Posterior cingulate gyrus (tissue), 11 donors: ENCODE measurements at places on chromosomes 3 and 15.

- no peak for DNase-seq
Measured at GRCh38 chr15:64127521-64128270, 23.8 kb upstream of the SNX22 start.

DNA sequence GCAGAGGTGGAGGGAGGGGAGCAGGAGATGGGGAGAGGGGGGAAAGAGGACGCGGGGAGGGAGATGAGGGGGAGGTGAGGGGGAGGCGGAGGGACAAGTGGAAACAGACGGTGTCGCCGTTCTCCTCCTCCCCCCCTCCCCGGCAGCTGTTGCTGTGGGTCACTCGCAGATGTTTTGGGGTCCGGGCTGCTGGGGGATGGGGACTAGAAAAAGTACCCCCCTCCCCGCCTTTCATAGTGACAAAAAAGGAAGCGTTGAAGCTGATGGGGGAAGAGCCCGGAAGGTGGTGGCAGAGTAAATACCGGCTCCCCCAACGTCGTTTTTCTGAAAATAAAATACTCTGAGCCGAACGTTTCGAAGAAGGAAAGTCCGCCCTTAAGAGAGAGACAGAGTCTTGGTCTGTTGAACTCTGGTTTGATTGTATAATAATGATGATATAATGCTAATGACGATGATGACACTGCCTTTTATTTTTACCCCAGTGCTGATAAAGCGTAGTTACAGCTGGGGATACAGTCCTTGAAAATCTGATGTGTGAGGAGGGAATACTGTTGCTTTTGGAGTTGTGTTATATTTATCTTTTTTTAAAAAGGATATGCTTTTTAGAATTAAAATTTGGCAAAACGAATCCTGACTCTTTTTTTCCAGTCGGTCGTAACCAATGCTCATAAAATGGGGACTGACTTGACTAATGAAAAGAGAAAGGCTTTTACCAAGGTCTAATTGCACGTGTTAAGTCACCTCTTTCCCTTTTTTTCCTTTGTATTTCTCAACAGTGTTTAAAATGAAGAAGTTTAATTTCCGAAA is 993 bp downstream of the STXBP5L start:
- DNase-seq = no peak

DNA sequence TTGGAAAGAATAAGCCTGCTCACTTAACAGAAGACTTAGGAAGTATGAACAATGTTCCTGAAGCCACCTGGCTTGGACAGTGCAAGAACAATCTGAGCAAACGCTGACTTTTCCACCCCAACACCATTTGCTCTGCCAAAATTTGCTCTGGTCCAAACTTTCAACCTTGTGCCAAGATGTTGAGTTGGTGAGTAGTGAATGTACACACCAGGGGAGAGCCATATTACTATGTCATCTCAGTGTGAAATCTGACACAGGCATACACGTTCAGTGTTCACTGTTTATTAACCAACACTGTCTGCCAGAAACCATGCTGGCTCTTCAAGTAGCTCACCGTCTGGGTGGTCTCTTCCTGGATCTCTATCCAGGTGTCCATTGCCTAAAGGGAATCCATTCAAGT is 152.9 kb upstream of the LPP start:
- DNase-seq = no peak

DNA sequence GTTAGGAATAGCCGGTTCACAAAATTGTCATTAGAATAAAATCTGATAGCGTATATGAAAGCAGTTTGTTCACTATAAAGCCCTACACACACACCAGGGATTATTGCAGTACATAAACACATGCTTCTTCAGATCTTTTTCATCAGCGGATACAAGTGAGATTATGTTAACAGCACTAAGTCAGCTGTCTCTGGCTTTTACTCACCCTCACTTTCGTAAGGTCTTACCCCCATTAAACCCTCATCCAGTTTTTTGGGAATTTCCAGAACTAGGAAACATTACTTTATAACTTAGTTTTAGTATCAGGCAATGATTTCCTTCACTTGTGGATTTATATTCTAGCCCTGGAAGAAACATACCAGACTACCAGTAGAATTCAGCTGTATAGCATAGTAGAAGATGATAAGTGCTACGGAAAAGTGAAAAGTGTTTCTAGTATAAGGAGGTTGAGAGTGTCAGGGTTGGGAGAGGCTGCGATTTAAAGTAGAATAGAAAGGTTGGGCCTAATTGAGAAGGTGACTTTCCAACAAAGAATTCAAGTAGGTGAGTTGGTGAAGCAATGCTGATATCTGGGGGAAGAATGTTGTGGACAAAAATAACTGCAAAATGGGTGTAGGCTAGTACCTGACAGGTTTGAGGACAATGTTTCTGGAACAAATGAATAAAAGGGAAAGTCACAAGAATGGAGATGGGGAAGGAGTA is 22.7 kb downstream of the TMEM207 start:
- DNase-seq = no peak

GRCh38 chr3:74067296-74067695 is 442.6 kb upstream of the PDZRN3 start:
- DNase-seq = no peak

- DNase-seq = no peak
Measured at GRCh38 chr15:59696332-59696731, 7.2 kb upstream of the BNIP2 start.

GRCh38 chr3:35486295-35486694 is 153.0 kb upstream of the ARPP21 start:
- DNase-seq = no peak

DNA sequence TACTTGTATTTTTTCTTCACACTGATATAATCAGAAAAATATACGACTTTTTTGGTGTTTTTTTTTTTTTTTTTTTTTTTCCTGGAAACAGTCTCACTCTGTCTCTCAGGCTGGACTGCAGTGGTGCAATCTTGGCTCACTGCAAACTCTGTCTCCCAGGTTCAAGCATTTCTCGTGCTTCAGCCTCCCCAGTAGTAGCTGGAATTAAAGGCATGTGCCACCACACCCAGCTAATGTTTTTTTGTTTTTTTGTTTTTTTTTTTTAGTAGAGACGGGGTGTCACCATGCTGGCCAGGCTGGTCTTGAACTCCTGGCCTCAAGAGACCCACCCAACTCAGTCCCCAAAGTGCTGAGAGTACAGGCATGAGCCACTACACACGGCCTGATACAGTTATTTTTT is 20.8 kb upstream of the DNAAF4 start:
- DNase-seq = no peak

DNA sequence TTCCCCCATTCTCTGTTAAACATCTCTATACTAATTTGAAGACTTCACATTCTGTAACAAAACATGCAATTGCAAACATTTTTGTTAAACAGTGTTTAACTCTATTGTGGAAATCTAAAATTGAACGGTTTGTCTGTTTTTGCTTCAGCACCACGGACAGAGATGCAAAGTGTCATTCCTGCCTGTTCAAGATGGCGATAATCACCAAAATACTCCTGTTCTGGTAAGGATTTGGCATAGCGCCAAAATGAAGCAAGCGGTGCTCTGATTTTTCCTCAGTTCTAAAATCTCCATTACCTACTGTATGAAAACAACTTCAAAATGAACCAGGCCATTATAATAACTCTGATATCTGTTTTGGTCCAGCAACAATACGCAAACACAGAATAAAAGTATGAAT is 129.7 kb upstream of the TUSC7 start:
- DNase-seq = no peak

GRCh38 chr3:196835086-196835485 is 32.6 kb upstream of the SENP5 start:
- DNase-seq = no peak

- DNase-seq = no peak
Measured at GRCh38 chr3:60025096-60026050, 975.5 kb upstream of the CFAP20DC start.

DNA sequence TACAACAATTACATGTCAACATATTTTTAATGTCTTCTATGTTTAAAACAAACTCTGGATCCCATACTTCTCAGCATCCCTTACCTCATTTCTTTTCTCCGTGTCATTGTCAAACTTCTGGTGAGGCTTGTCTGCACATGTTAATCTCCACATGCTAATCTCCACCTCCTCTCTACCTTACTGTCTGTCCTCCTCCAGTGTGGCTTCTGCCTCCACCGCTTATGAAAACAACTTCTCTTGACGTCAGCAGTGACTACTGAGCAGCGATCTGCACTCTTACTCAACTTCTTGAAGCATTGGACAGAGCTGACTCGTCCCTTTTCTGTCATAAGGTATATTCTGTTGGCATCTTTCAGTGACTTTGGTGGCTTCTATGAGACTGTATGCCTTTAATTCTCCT is 338.2 kb upstream of the THRB start:
- no peak for DNase-seq

- no peak for DNase-seq
Measured at GRCh38 chr15:85030301-85030929, 48.8 kb downstream of the PDE8A start.

DNA sequence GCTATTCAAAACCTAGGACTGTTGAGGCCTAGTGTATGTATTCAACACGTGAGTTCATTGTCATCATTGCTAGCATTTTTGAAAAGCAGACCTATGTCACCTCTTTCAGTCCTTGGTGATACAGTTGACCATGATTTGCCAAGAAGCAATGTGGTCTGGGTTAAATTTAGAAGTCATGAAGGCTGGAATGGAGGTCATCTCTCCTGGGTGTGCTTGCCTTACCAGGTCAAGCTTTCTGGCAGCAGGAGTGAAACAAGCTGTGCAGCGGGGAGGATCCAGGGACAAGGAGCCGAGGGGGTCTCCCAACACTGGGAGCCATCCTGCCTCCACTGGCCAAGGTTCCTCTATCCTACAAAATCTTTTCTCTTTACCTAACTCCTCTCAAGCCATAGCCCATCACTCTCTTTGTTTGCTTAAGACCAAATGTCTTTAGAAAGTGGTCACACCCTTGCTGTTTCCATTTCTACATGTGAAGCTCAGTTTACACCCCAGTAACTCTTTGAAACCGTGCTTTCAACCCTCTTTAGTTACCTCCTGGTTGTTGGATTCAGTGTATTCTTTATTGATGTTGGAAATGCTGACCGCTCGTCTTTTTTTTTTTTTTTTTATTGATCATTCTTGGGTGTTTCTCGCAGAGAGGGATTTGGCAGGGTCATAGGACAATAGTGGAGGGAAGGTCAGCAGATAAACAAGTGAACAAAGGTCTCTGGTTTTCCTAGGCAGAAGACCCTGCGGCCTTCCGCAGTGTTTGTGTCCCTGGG is 40.0 kb downstream of the SLC28A2 start:
- no peak for DNase-seq

- DNase-seq = no peak
Measured at GRCh38 chr15:81098861-81099651, 35.0 kb upstream of the CFAP161 start.

GRCh38 chr15:46296797-46297196 is 662.0 kb downstream of the SQOR start:
- no peak for DNase-seq

DNA sequence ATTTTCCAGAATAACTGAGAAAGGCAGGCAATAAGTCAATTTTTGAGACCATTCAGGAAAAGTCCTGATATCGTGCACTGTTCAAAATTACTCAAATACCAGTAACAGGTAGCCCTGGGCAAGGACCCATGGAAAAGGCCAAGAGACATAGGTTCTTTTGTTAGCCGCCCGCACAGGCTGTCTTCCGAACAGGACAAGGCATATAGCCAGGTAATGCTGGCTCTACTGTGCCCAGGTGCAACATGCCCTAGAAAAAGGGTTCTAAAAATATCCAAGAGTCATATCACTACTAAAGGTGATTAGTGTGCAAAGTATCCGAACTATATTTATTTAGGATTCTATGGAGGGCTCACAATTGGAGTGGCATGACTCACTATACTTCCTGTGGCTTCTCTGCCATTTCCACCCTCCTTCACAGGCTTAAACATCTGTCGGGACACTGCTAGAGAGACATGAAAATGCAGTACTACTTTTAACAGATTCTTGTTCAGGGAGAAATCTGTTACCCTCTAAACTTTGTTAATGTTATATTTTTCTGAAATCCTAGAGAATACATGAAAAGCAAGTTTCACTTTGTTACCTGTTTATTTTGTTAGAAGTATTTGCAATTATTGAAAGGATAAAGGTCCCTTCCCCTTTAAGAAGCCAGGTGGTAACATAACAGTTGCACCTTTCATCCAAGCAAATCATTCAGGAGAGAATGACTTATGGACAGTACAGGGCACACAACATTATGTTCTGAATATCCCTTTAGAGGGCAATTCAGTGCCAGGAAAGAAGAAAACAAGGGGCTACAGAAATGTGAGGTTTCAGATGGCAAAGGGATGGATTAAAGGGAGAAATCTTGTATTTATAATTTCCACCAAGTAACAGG is 293.3 kb upstream of the THBS1 start:
- peak; percentile 43 for DNase-seq

- DNase-seq = no peak
Measured at GRCh38 chr3:23435318-23435717, 232.2 kb downstream of the UBE2E2 start.

- DNase-seq = no peak
Measured at GRCh38 chr3:140164922-140165590, 230.1 kb downstream of the CLSTN2 start.

DNA sequence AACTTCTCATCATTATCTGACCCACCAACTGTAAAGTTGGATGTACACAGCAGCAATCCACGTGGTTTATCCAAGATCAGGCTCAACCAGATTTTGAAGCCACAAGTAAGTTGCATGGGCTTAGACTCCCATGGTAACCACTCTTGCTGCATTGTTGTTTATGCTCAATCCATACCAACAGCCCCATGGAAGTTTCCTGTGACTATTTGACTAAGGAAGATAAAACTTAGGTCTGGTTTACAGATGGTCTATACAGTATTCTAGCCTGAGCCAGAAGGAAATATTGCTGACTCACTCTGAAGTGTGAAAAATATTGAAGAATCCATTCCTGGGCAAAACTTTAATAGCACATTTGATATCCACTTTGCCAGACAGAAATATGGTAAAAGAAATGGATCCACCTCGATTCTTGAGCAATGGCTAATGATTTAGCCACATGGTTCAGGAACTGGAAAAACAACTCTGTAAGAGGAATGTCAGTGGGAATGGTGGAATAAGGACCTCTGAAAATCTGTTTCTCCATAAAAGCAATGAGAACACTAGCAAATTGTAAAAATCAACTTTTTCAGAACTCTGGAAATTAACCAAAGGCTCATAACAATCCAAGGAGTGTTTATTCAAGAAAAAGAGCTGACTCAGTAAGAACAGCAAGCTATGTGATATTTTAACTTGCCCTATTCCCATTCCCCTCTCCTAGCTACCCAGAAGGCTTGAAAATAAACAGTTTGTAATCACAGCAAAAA is 162.9 kb upstream of the STT3B start:
- no peak for DNase-seq

GRCh38 chr3:130894986-130895280 is 1.0 kb downstream of the ATP2C1 start:
- no peak for DNase-seq

DNA sequence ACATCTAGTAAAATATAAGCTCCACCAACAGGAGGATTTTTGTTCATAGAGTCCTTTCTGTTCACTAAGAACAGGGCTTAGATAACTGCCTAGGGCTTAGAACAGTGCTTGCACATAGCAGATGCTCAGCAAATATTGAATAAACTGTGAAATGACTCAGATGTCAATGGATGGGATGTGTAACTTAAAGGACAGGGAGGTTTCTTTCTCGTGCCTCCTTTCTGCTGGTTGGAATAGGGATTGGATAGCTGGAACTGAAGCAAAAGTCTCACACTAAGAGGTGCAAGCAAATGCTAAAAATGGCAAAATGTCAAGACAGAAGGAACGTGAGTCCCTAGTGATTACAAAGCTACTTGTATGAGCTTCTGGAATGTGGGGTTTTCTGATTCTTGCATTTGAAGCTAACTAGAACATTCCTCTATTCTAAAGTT is 392.8 kb upstream of the WNT5A start:
- no peak for DNase-seq
